T-helper 2 cell (primary cell): ENCODE measurements at places on chromosomes 12 and 14.

DNA sequence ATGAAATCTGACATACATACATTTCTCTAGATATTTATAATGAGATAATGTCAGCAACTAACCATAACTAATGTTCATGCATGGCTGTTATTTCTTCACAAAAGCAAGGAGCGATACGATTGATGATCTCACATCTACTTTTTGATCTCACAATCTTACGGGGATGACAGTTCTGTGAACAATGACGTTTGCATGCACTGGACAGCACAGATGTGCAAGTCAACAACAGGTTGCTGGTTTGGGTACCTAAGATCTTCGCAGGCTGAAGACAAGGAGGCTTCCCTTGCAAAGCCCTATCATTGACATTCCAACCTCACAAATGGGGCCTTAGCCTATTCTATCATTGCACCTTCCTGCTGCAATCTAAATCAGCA, 53.6 kb downstream of the C12orf42 start:
- no peak for DNase-seq

DNA sequence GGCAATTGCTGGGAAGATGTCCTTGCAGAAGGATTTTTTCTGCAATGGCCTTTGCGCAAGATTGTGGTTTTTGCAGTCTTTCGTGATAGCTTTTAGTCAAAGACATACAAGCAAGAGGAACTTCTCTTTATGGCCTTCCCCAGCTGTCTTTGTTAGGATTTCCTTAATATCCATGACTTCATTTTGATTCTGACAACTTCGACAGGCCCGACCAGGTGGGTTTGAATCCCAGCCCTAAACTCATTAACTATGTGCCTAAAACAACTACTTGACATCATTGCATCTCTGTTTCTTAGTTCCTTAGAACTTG, 13.3 kb upstream of the VRK1 start:
- no peak for DNase-seq

DNA sequence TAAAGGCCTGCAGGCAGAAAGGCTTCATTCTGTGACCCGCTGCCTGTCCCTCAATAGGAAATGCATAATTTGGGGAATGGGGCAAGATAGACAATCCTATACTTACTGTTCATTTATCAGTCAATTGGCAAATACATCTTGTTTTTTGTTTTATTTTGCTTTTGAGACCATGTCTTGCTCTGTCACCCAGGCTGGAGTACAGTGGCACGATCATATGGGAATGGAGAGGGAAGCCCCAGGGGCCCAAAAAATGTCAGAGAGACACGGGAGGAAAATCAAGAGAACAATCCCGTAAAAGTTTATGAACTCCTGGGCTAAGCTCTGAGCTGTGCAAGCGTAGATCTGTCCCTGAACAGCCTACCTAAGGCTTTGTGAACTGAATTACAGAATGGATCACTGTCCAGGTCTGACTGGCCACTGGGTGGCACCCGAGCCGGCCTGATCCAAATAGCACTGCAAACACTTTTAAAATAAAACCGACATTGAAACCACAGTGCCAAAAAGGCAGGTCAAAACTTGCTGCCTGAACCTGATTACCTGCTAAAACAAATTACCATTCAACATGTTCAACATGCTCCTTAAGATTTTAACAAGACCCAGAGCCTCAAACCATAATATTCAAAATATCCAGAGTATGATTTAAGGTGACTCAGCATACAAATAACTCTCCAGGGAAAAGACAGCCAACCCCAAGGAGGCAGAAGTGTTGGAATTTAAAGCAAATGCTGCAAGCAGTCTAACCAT, 11.8 kb downstream of the COPS7A start:
- peak; percentile 5 for DNase-seq

DNA sequence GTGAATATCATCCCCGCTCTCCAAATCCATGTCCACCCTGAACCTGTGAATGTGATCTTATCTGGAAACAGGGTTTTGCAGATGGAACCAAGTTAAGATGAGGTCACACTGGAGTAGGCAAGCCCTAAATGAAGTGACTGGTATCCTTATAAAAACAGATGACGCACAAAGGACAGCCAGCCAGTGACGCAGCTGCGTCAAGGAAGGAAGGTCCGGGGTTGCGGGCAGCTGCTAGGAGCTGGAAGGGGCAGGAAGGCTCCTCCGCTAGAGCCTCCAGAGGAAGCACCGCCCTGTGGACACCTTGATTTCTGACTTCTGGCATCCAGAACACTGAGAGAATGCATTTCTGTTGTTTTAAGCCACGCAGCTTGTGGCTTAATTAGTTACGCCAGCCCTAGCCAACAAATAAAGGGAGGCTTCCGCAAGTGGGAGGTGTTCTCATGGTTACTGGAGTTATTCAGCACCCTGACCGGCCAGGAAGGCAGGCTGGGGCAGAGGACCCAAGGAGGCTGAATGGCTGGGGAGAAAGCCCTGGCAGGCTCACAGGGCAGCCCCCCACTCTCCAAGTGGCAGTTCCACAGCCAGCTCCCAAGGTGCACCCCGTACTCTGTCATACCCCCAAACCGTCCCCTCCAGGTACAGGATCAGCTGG, 127.6 kb upstream of the NCOR2 start:
- DNase-seq, result no peak

- DNase-seq, result no peak
These were observed 13.8 kb downstream of the EXOC5 start for GRCh38 chr14:57254884-57255283.

- no peak for DNase-seq
These were observed 89.6 kb downstream of the ARF6 start for GRCh38 chr14:49982501-49982951.

DNA sequence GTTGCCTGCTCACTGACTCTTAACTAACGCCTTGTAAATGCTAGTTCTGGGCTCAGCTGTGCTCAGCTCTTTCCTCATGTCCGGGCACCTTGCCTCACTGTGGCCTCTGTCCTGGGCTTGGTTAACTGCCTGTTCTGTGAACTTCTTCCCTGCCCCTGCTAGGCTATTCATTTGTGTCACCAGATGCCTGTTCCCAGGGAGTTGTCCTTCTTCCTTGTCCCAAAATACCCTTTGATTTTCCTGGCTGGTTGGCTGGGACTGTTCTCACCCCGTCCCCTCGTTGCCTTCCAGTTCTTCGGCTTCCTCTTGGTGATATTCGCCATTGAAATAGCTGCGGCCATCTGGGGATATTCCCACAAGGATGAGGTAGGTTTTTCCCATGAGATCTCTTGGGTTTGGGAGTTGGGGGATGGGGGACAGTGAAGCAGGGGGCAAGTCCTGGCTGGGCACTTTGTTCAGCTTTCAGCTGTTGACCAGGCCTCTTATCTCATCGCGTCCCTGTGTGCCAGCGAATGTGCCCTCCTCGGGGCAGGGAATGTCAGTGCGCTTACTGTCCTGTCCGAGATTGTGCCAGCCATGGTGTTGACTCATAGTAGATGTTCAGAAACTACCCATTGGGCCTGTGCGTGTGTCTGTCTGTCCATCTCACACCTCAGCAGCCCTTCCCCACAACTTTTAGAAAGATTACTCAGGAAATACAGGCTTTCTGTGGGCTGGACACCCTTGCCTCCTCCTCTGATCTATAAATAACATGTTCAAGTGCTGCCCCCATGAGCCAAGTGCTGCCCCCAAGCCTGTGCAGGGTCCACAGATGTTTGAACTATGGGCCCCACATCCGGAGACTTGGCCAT, 33.1 kb downstream of the CD9 start:
- no peak for DNase-seq

DNA sequence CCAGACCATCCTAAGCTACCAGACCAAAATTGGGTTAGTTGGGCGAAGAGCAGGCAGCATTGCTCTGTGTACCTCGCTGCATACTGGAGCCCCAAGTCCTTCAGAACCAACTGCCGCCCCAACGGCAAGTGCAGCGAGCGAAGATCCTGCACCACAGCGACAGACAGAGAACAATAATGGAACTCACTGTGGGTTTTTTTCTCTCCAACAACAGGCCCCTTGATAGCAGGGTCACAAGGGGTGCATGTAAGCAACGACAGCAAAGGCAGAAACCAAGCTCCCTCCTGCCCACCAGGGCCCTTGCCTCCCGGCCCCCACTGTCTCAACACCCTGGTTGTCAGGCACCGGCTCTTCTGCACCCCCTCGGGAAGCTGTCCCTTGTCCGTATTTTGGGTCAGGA, 39.0 kb downstream of the RNF34 start:
- DNase-seq, result no peak

DNA sequence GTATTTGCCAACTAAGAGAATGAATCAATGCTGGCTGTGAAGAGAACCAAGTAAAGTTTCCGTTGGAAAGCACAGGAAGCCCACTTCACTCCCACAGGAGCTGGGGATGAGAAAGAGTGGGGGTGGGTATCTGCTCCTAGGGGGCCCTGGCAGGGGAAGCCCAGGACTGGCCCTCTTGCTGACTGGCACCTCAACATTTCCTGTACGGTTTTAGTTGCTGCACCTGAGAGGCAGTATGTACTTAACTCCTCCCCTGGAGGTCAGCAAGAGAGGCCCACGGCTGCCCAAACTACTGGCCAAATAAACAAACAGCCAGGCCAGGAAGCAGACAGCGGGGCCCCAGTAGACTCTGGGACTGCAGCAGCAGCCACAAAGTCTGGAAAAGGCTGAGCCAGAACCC, 33.8 kb upstream of the VWF start:
- no peak for DNase-seq

- DNase-seq, result no peak
These were observed 5.5 kb downstream of the AQP2 start for GRCh38 chr12:49955899-49956662.

DNA sequence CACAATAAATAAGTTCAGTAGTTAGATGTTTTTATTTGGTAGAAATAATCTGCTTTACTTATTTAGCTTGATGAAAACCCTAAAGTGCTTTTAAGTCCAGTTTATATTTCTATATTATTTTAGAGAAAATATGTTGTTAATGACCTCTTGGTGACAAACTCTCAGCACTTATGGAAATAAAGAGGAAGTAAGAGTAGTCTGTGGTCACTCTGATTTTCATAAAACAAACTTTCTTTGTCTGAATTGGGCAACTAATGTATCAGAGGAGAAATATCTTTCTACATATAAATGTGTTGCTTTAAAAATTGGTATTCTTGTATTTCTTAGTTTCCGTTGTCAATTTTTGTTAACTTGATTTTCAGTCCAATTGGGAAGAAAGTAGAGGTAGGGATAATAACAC, 878.9 kb upstream of the SEL1L start:
- DNase-seq, result no peak

DNA sequence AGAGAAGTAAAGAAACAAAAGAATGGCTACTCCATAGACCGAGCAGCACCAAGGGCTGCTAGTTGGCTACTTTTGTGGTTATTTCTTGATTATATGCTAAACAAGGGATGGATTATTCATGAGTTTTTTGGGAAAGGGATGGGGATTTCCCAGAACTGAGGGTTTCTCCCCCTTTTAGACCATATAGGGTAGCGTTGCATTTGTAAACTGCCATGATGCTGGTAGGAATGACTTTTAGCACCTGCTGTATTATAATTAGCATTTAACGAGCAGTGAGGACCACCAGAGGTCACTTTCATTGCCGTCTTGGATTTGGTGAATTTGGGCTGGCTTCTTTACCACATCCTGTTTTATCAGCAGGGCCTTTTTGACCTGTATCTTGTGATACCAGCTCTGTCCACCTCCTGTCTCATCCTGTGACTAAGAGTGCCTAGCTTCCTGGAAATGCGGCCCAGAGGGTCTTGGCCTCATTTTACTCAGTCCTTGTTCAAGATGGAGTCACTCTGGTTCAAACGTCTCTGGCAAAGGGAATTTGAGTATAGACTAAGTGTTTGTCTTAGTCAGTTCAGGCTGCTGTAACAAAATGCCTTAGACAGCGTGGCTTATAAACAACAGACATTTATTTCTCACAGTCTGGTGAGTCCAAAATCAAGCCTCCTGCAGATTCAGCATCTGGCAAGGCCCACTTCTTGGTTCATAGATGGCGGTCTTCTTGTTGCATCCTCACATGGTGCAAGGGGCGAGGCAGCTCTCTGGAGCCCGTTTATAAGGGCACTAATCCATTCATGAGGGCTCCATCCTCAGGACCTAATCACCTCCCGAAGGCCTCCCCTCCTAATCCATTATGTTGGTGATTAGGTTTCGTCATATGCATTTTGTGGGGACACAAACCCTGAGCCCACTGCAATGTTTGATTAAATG, 348.3 kb upstream of the SFSWAP start:
- no peak for DNase-seq

- DNase-seq, result no peak
These were observed 230.7 kb downstream of the CACNA1C start for GRCh38 chr12:2283480-2283879.

DNA sequence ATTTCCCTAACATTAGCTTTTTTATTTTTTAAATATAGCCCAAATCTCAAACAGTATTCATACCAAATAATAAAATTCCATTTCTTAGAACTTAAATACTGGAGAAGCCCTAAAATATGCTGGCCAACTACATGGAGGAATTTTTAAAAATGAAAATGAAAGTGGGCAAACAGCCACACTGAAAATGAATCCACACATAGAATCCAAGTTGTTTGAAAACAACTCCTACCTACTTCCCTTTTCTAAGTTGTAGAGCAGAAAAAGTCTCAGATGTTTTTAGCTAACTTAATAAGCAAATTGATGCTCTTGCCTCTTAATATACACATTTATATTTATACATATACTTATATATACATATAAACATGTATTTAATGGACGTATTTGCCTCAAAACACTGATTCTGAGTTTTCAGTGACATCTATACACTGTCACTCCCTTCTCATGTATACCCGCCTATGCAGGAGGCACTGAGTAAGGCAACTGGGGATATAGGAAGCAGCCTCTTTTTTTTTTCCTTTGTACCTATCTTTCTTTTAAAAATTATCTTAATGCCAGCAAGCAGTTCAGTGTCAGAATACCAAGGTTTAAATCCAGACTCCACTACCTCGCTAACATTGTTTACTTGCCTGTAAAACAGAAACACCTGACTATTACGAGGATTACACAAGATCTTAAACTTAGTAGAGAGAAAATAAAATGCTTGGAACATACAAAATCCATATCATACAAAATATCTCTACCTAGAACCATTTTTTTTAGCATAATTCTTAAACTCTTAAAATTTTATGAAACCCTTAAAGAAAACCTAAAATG, 13.3 kb downstream of the DICER1 start:
- no peak for DNase-seq

- DNase-seq, result no peak
These were observed 37.8 kb downstream of the PAH start for GRCh38 chr12:102879144-102879763.

DNA sequence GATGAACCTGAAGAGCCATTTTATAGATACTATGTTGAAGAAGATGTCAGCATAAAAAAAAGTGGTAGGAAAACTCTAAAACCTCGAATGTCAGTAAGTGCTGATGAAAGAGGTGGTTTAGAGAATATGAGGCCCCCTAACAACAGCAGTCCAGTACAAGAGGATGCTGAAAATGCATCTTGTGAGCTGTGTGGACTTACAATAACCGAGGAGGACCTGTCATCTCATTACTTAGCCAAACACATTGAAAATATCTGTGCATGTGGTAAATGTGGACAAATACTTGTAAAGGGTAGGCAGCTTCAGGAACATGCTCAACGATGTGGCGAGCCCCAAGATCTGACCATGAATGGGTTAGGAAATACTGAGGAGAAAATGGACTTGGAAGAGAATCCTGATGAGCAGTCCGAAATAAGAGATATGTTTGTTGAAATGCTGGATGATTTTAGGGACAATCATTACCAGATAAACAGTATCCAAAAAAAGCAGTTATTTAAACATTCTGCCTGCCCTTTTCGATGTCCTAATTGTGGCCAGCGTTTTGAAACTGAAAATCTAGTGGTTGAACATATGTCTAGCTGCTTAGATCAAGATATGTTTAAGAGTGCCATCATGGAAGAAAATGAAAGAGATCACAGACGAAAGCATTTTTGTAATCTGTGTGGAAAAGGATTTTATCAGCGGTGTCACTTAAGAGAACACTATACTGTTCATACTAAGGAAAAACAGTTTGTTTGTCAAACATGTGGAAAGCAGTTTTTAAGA, 17.8 kb upstream of the HSPA2 start:
- peak; percentile 19 for DNase-seq

- no peak for DNase-seq
These were observed 156.8 kb upstream of the TMEM260 start for GRCh38 chr14:56422703-56423213.
